ENCODE measurements at places on chromosomes 3 and 15.

DNA sequence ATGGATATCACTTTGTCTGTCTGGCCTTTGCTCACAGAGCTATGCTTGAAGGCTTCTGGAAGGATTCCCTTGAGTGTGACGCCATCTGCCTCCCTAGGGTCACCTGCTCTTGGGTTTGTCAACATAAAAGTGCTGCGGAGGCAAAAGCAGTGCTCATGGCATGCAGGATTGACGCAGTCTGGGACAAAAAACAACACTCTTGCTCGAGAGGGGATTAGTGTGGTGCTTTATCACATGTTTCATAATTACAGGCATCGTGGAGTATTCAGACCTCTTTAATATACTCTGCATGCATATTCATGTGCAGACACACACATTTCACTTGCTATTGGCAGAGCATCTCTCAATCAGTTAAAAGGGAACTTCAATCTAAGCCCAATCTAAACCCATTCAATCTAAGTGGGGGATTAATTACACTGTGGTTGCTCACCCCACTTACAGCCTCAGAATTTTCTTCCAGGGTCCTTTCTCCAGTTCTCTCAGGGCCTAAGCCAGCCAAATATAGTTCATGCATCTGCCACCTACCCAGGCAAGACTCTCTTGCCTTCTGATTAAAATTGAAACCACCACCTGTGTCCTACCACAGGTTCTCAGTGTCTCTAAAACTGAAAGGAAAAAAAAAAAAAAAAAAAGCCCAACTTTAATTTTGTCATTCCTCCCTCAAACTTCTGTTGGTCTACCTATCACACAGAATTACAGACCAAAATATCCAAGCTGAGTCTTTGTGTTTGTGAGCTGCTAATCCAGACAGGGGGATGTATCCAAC, 75.6 kb downstream of the BFSP2 start:
- no peak for DNase-seq

GRCh38 chr3:42157540-42158538, 66.7 kb downstream of the TRAK1 start:
- DNase-seq: no peak

- no peak for DNase-seq
These were observed 52.5 kb downstream of the KLF15 start for GRCh38 chr3:126304704-126305103.

DNA sequence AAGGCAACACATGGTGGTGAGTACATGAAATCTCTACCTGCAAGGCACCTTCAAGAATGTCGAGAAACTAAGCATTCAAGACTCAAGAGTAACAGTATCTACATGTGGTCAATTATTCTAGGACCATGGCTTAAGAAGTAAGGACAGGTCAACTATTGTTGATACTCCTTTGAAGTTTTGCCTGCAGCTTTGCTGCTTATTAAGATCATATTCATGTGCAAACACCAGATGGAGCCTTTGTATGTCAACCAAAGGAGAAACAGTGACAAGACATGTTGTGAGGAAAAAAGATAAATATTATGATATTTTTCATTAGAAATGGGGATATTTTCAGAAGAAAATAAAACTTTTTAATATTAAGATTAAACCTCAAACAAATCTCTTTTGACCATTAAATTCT, 52.3 kb upstream of the FGF7 start:
- peak; percentile 9 for DNase-seq

- no peak for DNase-seq
These were observed 36.4 kb downstream of the SUCNR1 start for GRCh38 chr3:151909681-151910405.

DNA sequence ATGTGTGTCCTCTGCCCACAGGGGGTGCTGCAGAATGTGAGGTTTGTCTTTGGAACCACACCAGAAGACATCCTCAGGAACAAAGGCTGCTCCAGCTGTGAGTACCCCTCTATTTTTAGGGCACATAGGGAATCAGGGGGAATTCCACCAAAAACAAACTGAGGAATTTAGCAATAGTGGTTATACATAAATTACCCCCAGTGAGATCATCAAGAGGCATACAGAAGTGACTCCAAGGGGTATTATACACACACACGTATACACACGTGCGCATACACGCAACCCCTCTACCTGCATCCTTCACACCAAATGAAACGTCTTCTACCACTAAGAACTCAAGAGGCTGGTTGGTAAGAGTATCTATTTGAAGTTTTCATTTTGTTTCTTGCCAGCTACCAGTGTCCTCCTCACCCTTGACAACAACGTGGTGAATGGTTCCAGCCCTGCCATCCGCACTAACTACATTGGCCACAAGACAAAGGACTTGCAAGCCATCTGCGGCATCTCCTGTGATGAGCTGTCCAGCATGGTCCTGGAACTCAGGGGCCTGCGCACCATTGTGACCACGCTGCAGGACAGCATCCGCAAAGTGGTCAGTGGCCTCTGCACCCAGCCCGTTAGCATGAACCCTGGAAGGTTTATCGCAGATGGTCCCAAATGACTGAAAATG, 2.9 kb downstream of the THBS1 start:
- DNase-seq: peak; percentile 55

- DNase-seq: no peak
These were observed 1342.9 kb downstream of the SI start for GRCh38 chr3:163735394-163735793.

DNA sequence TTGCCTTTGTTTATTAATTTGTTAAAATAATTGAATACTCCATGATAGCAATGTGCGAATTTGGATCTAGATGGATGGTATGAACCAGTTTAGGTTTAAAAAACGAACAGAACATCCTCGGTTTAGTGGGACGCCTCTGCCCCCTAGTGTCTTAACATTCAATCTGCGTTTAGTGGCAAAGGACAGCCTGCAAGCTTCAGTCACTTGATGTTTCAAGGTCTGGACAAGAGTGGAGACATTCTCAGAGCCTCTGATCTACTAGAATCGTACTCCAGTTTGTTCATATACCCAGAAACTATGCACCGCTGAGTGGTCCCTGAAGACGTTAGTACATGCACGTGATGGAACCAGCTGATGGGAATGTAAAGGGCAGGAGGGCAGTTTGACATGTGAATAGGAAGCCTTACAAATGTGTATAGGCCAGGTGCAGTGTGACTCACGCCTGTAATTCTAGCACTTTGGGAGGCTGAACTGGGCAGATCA, 17.8 kb upstream of the ATP13A4 start:
- peak; percentile 80 for DNase-seq

DNA sequence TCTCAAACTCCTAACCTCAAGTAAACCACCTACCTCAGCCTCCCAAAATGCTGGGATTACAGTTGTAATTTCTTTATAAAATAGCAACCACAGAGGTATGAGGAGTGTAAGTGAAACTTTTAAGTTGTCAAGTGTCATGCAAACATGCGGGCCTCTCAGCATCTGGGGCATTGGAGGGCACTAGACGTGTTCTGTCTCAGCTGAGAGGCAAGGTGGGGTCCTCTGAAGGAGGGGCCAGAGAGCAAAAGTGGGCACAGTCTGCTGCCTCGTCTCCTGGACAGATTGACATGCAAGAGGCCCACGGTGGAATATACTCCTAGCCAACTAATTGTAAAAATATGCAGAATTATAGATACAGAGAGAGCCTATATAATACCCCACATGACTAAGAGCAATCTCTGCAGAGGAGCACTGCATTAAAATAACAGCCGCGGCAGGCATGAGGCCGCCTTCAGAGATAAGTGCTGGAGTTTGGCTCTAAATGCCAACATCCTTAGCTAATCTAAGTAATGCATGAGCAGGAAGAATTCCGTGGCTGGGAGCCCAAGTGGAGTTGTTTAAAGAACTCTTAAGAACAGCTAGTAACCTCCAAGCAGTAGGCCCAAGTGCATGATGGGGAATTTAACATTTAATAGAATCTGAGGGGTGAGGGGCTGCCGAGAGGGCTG, 87.8 kb upstream of the RNU6-1 start:
- DNase-seq: peak; percentile 79

- no peak for DNase-seq
These were observed 392.6 kb downstream of the ZPLD1 start for GRCh38 chr3:102827386-102827785.

DNA sequence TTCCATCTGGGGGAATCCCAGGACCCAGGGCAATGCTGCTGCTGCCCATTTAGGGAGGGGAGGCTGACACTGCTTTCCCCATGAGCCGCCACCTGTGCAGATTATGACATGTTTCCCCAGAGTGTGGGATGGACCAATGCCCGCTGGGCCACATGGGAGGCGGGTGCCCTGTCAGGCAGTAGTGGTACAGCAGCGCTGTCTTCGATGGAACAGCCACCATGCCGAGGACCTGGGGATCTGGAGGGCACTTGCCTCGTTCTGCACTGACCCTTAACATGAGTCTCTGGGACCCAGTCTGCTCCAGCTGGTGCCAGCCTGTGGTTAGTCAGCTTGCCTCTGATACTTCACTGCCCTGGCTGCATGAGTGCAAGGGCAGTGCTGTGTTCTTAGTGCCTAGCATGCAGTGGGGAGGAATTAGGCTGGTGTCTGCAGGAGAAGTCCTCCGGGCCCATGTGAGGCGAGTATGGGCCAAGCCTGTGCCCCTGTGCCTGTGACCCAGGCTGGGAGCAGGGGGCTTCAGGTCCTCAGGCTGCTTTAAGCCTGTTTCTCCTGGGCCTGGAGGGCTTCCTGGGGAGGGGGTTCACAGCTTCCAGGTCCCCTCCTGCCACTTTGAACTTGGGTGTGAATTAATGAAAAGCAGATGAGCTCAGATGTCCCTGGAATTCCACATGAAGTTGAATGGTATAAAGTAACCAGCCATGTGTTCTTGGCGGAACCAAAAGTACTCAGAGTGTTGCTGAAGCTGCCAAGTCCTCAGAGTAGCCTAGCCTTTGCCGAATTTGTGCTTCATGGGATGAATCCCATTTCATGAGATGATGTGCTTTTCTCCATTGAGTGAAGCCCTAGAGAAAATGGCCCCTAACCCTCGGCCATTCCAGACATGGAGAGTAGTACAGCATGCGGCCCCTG, 22.9 kb downstream of the KLF13 start:
- DNase-seq: no peak

DNA sequence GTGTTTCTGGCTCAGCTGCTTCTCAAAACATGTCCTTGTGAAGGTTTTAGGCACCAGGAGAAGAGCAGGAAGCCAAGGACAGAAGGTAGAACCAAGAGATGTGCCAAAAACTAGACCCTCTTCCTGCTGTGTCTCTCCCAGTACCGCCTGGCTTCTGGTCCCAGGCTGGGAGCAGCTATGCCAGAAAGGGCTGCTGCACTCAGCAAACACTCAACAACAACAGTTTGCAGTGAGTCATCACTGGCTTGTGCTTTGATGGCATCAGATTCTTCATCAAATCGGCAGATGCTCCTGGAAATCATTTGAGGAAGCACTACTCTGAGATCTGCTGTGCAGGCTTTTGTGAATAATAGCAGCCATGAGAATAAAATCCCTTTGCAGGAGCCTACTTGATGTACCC, 63.2 kb downstream of the DGKG start:
- DNase-seq: no peak

GRCh38 chr3:194687638-194688199, 2.0 kb downstream of the FAM43A start:
- peak; percentile 83 for DNase-seq

DNA sequence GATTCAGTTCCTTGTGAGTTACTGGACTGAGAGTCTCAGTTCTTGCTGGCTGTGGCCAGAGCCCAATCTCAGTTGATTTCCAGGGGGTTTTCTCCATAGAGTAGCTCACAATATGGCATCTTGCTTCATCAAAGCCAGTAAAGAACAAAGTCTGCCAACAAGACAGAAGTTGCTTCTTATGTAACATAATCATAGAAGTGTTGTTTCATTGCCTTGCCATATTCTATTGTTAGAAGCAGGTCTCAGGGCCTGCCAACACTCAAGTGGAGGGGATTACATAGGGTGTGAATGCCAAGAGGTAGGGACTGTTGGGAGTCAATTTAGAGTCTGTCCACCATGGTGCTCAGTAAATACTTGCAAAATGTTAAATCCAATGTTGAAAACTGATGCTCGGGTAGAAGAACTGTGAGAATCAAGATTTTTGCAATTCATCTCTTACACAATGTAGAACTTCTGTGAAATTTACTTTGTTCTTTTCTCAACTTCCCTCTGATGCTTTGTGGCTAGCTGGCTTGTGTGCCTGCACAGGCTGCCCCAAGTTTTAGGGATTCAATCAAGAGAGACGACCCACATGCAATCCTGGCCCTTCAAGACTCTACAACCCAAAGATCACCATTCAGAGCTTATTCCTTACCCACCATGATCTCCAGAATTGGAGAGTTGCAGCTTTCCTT, 13.3 kb upstream of the PXYLP1 start:
- DNase-seq: no peak

DNA sequence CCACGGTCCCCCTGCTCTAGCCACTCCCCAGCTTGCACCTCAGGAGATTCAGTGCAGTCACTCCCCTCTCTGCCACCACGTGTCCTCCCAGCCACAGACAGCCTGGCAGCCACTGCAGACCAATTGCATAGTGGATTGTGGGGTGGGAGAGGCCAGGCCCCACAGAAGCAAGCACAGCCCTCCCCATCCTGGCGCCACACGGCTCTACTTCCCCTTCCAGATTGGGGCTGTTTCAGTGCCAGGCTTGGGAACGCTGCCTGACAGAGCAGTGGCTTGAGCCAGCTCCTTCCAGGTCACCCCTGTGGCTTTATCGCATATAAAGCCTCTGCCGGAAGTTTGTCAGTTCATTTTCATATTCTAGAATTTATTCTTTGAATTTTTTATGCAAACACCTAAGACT, 90.7 kb downstream of the TMEM266 start:
- no peak for DNase-seq

DNA sequence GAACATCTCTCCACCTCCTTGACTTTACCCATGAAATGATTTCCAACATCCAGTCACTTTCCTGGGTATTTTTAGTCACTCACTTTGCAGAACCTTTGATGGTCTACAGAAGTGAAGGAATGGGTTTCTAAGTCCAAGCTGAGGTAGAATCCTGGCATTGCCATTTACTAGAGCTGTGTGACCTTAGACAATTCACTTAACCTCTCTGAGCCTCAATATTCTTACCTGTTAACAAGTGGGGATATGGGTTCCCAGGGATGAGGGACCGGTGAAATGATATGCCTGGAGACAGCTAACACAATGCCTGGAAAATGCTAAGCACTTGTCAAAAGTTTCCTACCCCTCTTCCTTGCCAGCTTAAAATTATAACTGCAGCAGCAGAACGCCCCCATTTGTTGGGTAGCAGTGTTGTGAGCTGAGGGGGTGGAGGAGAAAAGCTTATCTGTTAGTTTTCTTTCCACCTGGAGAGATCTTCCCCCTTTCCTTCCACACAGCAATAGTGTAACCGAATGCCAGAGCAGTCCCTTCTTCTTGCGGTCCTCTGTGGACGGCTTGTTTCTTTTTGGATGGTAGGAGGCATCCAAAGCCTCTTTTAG, 319.2 kb upstream of the LRRFIP2 start:
- DNase-seq: no peak

DNA sequence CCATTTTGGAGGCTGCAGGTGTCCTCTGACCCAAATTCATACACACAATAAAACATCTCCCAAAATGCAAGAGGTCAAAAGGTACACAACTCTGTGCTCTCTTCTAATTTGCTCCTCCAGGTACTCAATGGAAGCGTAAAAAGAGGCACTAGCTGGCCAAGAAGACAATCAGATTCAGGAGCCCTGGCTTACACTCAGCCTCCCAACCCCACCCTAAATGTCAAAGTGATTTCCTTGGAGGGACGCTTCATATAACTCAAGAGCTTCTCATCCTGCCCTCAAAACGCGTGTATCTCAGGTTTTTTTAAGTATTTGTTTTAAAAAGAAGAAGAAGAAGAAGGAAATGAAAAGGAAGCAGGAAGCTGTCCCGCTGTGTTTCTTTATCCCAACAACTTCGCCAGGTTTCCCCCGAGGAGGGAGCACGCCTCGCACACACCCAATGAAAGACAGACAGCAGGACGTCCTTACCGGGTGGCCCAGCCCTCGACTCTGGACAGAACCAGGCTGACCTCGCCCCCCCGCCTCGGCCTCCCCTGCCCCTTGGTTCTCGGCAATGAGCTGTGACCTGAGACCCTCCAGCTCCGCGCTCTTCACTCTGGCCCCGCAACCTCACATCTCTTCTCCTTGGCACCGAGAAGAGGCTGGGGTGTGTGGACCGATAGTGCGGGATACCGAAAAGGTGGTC, 620.7 kb upstream of the ZNF385D start:
- no peak for DNase-seq

Data from H4 (cell line).